Pancreas (tissue), 10 donors: ENCODE measurements at places on chromosomes 1 and 21. TPM values are rescaled to one million over a fixed set of nuclear protein-coding genes. Genes with fewer than 3 reads are reported as not detected.

- no peak for DNase-seq
Observed at GRCh38 chr1:67882196-67882958, 49.1 kb upstream of the GNG12 start.

- DNase-seq: no peak
Observed at GRCh38 chr1:169261884-169262283, 105.7 kb downstream of the NME7 start.

The ROR1 gene
- total RNA-seq: 10.2 TPM

The PDC gene
- not detected for total RNA-seq

The NFIA gene
- 29.9 TPM for total RNA-seq

DNA sequence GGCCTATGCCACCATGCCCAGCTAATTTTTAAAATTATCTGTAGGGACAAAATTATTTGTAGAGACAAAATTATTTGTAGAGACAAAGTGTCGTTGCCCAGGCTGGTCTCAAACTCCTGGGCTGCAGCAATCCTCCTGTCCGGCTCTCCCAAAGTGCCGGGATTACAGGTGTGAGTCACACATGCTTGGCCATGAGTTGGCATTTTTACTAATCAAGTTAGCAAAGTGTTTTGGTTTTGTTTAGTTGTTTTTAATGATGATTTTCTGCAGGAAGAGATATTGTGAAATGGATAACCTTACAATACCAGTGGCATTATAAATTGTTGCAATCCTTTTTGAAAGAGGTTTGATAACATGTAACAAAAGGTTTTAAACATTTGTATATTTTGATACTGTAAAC, 65.3 kb upstream of the MAGI3 start:
- no peak for DNase-seq

DNA sequence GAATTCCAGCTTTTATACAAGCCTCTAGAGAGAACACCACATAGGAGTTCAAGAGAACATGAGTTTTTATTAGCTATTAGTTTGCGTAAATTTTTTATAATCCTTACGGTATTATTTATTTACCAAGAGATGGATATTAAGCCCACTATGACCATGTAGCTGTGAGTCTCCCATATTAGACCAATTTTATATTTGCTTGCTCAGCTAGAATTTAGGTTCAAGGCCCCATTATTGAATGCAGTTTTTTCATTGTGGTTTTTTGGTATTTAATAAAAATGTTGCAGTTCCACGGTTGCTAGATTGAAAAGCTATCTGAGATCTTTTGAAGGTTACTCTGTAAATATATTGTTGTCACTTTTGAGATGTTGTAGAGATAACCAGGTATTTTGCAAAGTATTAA, 2.9 kb downstream of the PPP1R8 start:
- no peak for DNase-seq

GRCh38 chr1:180247061-180247460, 17.0 kb downstream of the LHX4 start:
- DNase-seq: no peak

DNA sequence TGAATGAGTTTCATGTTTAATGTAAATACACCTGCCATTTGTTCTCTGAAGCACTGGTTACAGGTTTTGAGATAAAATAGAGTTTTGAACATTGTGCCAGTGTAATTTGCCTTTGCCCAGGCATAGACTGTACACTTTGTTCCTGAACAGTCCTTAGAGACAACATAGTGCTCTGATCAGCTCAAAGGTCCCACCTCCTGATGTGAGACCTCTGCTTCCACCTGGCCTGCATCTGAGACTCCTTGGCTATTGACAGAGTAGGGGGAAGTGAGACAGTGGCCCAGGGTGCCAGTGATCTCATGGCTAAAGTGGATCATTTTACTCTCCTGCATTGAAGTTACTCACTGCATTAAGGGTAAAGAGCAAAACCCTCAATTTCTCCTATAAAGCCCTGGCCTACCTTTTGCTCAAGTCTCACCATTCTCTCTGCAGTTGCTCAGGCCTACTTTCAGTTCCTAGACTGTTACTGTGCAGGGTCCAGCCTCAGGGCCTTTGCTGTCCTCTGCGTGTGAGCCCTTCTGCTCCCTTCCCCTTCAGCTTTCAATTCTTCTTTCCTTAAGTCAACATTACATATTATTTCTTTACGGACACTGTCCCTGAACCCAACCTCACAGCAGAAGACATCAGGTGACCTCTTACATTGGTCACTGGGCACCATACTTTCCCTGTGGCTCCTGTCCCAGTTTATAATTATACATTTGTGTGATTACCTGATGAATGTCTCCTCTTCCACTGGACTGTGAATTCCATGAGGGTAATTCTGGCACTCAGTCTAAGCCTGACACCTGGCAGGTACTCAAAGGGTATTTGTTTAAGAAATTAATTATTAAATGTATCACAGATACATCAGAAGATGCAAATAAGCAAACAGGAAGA, 142.9 kb downstream of the ROR1 start:
- DNase-seq: no peak

The RAVER2 gene
- 6.6 TPM for total RNA-seq

GRCh38 chr1:216723274-216723780, at the start of gene ESRRG:
Gene ESRRG, minus strand, starts transcription at chr1:216723429. Its CDS starts 130 bp downstream, at chr1:216723299.
- DNase-seq: peak; percentile 68

- DNase-seq: no peak
Observed at GRCh38 chr1:73644198-73644597, 553.8 kb downstream of the LRRIQ3 start.

GRCh38 chr1:244315996-244316395, 135.7 kb downstream of the ADSS2 start:
- DNase-seq: no peak

The TIE1 gene
- total RNA-seq: 2.4 TPM

DNA sequence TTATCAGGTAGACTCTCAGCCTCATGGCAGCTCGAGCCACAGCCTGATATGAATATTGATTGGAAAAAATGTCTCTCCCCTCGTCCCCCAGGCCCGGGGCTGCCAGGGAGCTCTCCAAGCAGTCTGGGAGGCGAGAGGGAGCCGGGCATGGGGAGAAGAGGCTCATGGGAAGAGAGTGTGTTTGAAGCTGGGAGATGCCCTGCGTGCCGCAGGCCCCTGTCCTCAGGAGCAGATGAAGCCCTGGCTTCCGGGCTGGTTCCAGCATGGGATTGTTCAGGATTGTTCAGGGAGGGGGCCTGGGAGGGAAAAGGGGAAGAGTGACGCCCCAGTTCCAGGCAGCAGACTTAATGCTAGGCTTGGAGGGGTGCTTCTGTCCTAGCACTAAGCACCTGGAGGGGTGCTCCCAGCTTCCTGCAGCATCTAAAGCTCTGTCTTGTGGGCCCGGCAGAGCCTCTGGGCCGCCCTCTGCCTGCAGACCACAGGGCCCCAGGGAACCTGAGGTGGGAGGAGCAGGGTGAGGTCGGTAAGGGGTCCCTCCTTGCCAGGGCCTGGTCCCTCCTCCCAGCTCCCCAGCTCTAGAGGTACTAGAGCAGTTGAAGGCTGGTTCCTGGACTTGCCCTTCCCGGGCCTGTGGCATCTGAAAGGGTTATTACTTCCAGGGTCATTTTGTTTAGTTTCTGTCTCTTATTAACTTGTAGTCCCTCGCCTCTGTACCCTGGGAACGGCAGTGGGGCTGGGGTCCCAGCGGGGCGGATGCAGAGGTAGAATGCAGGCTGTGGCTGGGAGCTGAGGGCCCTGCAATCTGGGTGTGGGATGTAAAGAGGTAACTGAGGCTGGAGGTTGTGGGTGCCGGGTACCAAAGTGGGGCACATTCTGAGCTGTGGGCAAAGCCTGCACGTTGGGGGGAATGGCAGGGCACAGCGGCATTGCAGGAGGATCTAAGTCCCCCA, 334.8 kb upstream of the VAMP3 start:
- DNase-seq: peak; percentile 41

- DNase-seq: no peak
Observed at GRCh38 chr21:27108701-27109100, 141.8 kb upstream of the ADAMTS5 start.

The ADAMTS5 gene
- total RNA-seq: 0.98 TPM

The ARID4B gene
- total RNA-seq: 20.1 TPM

GRCh38 chr1:167538657-167539056, 14.9 kb downstream of the CREG1 start:
- no peak for DNase-seq

The RNPC3 gene
- total RNA-seq: 12.5 TPM

The CLIC6 gene
- total RNA-seq: 2.1 TPM

The GPR37L1 gene
- not detected for total RNA-seq

The FCRL2 gene
- not detected for total RNA-seq

DNA sequence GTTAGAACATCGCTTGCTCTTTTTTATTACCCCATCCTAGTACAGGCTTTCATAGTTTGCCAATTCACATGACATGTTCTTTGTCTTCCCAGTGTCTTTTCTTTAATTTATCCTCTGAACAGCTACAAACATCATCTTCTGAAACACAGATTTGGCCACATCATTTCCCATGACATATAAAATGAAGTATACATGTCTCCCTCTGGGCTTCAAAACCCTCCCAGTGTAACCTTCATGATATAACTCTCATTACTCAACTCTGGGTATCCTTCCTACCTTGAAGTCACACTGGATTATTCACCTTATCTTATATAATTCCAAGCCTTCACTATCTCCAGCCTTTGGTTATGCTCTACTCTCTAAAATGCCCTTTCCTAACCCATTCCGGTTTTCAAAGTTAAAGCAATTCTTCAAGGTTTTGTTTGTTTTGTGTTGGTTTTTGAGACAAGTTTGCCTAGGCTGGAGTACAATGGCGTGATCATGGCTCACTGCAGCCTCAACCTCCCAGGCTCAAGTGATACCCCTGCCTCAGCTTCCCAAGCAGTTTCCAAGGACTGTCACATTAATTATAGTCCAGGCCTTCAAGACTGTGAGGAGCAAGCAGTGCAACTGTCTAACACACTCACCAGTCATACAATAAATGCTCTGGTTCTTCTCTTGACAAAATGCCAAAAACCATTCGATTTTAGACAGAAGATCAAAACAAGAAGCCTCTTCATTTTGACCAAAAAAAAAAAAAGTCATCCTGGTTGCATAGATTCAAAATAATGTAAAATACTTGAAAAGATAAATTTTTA, 5.8 kb downstream of the RGS1 start:
- no peak for DNase-seq

DNA sequence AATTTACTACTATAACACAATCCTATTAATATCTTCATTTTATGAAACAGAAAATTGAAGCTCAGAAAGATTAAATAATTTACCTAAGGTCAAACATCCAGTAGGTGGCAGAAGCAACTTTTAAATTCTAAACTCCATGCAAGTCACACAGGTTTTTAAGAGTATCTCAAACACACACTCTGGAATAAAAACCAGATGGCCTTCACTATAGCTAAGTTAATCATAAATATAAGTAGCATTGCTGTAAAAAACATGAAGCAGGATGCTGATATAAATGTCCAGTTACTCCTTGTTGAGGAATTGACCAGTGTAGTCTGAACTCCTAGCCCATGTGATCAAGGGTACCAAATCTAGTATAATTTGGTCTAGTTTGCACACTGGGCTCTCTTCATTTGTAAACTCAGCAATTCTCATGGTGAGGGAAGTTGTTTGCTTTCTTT, 9.4 kb upstream of the FMO3 start:
- no peak for DNase-seq

GRCh38 chr1:184656221-184656620, 98.4 kb downstream of the EDEM3 start:
- no peak for DNase-seq

DNA sequence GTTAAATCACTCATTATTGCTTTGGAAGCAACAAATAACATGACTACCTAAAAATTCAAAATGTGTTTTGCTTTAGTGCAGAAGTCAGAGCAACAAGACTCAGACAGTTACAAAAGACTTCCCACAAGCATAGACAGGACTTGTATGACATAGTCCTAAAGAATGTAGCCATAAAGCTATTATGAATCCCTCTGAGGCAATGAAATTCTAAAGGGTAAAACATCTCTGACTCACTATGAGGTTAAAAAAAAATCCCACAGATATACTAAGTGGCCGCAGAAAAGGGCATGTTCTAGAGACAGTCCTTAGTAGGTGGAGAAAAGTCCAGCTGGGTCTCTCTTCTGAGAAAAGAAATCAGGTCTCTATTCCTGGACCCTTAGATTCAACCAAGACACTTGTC, 4.9 kb downstream of the PRKAB2 start:
- DNase-seq: no peak

- no peak for DNase-seq
Observed at GRCh38 chr1:63010913-63011660, 227.2 kb downstream of the ATG4C start.

The SLC6A17 gene
- 0.31 TPM for total RNA-seq

DNA sequence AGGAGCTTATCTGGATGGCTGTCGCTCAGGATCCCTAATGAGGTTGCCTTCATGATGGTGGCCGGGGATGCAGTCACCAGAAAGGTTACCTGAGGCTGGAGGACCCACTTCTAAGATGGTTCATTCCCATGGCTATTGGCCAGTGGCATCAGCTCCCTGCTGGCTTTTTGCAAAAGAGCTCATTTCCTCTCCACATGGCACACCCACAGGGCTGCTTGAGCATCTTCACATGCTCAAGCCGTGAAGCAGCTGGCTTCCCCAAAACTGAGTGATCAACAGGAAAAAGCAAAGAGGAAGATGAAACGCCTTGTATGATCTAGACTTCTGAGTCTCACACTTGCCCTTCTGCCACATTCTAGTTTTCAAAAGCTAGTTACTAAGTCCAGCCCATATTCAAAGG, 124.6 kb upstream of the CXADR start:
- DNase-seq: no peak

- DNase-seq: no peak
Observed at GRCh38 chr1:167200272-167200671, 20.4 kb upstream of the POU2F1 start.

DNA sequence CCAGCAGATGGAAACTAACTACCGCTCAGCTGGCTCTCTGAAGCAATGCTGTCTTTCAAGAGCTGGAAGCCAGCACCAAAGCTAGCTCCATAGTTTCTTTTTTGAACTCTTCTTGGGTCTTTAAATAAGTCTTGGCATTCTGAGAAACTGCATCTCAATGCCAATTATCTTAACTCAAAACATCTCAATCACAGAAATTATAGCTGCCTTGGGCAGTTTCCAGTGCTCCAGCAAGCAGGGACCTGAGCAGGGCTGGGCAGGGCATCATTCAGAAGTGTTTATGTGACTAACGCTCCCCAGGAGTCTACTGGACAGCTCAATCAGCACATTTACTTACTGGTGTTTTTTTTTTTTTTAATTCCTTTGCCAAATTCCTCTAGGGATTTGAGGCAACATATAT, 18.3 kb upstream of the PADI4 start:
- no peak for DNase-seq
